ENCODE measurements at places on chromosomes 4 and X.

- no peak for DNase-seq
Measured at GRCh38 chrX:100216083-100216482, 194.0 kb downstream of the PCDH19 start.

GRCh38 chrX:123736333-123736921 lies 3.6 kb upstream of the THOC2 start:
- no peak for DNase-seq

- DNase-seq = no peak
Measured at GRCh38 chrX:112643721-112644120, 36.0 kb downstream of the LHFPL1 start.

GRCh38 chrX:153406903-153407302 lies 4.4 kb upstream of the ZFP92 start:
- no peak for DNase-seq

GRCh38 chrX:41922431-41923151 lies 763 bp downstream of the CASK start:
- no peak for DNase-seq

GRCh38 chrX:275967-276580 lies 5.1 kb upstream of the PLCXD1 start:
- peak; percentile 40 for DNase-seq

DNA sequence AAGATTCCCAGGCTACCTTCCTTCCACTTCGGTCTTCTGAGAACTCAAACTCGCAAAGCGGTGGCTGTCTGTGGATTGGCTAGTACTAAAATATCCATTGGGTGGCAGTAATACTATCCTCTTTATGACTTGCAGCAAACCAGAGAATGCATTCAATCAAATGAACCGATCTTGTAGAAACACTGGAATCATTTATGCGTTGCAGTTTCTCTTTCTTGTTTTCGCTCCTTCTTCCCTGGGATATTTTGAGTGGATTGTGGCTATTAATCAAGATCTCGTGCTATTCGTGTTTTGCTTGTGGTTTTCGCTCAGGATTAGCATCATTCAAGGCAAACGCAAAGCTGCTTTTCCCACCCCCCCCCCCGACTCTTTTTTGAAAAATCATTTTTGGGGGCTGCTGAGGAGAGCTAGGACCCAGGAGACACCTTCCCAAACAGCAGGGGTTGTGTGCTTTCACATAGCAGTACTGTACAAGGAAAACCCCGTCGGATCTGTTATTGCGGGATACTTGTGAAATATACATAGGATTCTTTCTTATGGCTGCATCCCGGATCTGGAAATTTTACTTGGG lies at the start of gene IL1RAPL1:
TSS of gene IL1RAPL1 (plus strand) at position 466 of the 571 bp plus-strand sequence.
- DNase-seq = no peak

DNA sequence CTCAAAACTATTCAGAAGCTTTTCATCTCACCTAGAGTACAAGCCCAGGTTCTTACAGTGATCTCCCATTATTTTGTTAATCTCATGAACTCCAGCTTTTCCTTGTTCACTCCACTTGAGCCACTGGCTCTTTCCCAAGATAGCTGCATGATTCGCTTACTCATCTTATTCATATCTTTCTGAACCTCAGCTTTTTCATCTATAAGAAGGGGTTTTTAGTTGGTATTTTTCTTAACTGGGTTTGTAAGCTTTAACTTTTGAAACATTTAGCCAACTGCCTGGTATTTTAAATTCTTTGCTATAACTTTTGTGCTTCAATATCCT lies 24.0 kb downstream of the GIMD1 start:
- DNase-seq = no peak

- no peak for DNase-seq
Measured at GRCh38 chrX:34900691-34901090, 41.9 kb upstream of the FAM47B start.

DNA sequence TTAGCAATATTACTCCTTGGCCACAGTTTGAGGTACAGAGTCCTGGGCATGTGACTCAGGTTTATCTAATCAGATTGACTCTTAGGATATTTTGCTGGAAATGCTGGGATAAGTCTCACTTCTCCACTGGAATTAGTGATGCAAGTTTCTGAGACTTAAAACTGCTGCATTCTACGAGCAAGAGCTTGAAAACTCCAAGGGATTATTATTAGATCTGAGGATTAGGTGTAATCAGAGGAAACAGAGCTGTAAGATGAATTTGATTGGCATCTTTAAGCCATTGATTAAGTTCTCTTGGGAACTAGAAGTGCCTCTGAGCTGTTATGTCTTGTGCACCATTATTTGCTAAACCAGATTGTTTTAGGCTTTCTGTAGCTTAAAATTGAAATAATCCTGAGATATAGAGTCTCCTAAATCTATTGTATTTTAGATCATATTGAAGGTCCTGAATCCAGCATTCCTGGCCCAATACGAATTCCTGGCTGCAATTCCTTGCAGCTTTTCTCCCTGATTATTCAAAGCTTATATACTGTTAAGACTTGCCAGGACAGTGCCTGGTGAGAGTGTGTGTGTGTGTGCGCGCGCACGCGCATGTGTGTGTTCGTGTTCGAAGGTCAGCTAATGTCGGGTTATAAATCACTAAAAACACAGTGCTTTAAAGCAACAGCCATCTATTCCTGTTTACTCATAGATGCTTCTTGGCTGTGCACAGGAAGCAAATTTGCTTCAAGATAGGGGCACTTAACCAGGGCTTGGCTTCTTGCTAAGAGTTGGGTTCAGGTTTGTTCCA lies 735.1 kb downstream of the STIM2 start:
- no peak for DNase-seq

DNA sequence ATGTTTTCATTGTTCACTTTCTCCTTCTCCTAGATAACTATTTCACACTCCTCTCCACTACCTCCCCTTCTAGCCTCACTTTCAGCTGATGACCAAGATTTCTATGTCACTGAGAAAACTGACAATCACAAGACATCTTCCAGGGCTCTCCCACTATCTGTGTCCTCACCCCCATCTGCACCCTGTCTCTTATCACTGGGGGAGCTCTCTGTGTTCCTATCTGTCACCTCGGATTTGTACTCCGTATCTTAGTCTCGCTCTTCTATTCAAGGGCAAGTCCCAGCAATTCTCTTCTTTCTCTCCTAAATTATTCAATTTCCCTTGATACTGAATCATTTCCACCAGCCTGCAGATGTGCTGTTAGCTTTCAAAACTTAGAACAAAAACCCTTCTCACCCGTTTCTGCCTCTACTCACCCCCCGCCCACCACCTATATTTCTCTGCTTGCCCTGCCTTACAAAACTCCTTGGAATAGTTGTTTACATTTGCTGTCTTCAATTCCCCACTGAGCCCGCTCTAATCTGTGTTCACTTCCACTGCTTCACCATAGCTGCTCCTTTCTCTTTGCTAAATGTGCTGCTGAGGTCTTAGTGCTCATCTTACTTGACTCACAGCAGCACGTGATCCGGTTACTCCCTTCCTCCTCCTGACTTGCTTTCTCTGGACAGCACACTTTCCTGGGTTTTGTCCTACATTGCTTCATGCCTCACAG lies 293.2 kb downstream of the UNC5C start:
- DNase-seq = no peak

- DNase-seq = no peak
Measured at GRCh38 chr4:173522160-173522950, 7.7 kb downstream of the HAND2 start.

- no peak for DNase-seq
Measured at GRCh38 chr4:154029171-154029570, 240.3 kb upstream of the SFRP2 start.

DNA sequence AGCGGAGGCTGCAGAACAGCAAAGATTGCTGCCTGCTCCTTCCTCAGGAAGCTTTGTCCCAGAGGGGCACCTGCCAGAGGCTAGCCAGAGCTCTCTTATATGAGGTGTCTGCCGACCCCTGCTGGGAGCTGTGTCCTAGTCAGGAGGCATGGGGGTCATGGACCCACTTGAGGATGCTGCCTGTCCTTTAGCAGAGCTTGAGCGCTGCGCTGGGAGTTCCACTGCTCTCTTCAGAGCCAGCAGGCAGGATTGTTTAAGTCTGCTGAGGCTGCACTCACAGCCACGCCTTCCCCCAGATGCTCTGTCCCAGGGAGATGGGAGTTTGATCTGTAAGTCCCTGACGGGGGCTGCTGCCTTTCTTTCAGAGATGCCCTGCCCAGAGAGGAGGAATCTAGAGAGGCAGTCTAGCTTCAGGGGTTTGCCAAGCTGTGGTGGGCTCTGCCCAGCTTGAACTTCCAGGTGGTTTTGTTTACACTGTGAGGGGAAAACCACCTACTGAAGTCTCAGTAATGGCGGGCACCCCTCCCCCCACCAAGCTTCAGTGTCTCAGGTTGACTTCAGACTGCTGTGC lies 10.9 kb downstream of the DCK start:
- DNase-seq = no peak

DNA sequence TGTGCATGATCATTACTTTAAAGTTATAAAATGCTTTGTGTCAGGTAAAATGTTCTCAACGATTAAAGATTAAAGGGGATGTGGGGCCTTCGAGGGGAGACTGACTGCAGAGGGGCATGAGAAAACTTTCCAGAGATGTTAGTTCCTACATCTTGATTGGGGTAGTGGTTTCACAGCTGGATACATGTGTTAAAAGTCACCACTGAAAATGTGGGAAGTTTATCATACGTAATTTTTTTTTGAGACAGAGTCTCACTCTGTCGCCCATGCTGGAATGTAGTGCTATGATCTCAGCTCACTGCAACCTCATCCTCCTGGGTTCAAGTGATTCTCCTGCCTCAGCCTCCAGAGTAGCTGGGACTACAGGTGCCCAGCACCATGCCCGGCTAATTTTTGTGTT lies 79.5 kb downstream of the RBM47 start:
- no peak for DNase-seq

- DNase-seq = no peak
Measured at GRCh38 chrX:3449287-3449686, 102.8 kb upstream of the MXRA5 start.

DNA sequence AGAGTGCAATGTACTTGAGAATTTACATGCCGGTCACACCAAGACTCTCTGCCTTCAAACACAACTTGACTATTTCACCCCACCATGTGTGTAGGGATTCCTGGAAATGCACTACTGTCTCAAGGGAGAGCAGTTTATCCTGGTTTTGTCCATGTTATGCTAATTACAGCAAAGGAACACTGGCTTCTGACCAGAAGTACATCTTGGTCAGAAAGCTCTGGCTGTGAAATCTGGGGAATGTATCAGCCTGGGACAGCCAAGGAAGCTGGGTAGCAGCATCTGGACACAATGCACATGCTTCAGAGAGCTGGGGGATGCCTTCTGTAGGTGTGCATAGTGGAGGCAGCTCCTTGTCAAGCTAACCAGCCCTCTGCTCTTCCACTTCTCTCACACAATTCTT lies 1432.6 kb upstream of the TENM3 start:
- no peak for DNase-seq

GRCh38 chrX:123083924-123084323 lies 100.2 kb upstream of the GRIA3 start:
- DNase-seq = no peak

DNA sequence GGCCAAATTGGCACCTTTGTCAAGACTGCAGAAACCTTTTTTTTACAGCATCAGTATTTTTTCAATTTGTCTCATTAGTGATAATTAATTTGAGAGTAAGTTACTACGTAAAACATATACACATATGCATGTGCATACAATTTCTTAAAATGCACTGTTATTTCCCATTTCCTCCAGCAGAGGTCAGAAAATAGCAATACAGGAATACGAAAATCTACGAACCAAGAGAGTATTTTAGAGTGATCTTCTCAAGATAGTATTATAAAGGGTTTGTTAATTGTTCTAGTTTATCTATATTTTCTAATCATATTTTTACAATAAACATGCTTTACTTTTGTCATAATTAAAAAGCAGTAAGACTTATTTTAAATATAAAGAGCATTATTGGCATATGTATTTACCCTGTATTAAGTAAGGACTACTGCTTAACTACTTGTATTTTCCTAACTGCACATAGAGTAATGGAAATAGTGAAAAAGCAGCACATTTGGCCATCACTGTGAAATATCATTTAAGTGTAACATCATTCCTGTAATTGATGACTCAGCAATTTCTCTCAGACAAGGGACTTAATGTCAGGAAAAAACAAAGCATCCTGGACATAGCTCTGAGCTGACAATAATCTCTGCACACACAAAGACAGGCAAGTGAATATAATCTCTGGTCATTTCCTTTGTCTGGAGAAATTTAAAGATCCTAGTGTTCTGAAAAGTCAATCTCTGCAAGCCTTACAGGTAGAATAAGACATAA lies 45.6 kb downstream of the MAOB start:
- DNase-seq = no peak

GRCh38 chr4:128558896-128559679 lies 250.4 kb upstream of the JADE1 start:
- DNase-seq = no peak

DNA sequence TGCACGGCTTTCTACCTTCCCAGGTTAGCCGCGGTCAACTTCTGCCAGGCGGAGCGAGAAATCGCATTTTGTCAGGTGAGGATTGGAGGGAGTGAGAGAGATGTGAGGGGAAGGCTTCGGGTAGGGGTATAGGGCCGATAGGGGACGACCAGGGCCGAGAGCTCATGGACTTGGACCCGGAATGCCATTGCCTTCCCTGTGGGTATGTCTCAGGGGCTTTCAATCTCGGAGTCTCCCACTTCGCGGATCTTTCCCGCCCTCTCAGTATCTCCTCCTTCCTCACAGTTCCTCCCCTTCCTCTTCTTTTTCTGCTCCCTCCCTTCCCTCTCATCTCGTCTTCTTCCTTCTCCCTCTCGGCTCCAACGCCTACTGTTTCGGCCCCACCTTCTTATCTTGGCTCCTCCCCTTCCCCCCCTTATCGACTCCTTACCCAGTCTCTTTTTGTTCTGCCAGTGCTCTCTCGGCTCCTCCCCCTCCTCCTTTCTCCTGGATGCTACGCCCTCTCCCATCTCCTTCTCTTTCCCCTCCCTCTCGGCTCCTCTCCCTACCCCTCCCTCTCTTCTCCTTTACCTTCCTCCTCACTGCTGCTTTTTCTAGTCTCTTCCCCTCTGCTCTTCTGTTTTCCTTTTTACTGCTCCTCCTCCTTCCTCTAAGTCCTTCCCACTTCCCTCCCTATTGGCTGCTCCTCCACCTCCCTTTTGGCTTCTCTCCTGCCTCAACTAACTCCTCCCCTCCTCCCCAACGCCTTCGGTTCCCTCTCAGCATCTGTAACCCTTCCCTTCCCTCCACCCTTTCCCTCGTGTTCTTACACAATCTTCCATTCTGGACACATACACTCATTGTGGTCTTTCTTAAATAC lies 29.4 kb upstream of the RBMX start:
- DNase-seq = peak; percentile 36

- DNase-seq = no peak
Measured at GRCh38 chr4:130479020-130479419, 1383.1 kb downstream of the C4orf33 start.

DNA sequence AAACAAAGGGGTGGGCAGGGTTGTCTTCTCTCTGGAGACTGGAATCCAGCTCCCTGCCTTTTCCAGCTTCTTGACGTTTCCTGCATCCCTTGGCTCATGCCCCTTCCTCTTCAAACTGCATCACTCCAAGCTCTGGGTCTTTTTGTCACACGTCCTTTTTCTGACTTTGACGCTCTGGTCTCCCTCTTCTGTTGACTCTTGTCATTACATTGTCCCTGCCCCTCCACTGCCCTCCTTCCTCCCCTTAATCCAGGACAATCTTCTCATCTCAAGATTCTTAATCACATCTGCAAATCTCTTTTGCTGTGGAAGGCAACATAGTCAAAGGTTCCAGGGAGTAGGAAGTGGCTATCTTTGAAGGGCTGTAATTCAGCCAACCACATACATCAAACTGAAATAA lies 178.3 kb downstream of the TMA16 start:
- no peak for DNase-seq

- DNase-seq = no peak
Measured at GRCh38 chr4:176837169-176837895, 44.6 kb upstream of the VEGFC start.

Data from stimulated activated CD4-positive, alpha-beta T cell treated with anti-CD3 and anti-CD28 coated beads, TNF-alpha, amount 100 ng/mL, for 48 hours (primary cell).